ENCODE measurements at places on chromosomes 11 and 22.

DNA sequence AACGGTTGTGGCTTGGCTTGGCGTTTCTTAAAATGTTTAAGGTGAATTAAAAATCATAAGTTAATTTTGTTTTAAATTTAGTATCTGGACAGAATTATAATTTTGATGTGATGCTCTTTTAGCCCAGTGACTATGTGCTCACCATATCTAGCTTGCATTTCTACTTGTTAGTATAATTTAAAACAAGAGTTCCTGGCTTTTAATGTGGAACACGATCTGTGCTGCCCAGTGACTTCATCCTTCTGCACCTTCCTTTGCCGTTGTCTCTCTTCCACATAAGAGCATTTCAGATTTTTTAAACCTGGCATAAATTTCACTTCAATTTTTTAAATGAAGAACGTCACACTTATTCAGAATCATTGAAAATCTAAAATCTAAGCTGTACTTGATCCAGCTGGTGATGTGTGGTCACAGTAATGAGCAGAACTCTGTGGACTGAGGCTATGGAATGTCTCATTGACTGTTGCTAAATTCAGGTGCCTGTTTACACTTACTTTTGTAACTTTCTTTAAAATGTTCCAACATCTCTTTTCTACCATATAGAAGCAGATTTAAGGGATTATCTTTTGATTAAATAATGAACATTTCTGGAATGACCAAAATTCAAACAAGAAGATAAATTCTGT lies 75.4 kb upstream of the ADSL start:
- DNase-seq = no peak

DNA sequence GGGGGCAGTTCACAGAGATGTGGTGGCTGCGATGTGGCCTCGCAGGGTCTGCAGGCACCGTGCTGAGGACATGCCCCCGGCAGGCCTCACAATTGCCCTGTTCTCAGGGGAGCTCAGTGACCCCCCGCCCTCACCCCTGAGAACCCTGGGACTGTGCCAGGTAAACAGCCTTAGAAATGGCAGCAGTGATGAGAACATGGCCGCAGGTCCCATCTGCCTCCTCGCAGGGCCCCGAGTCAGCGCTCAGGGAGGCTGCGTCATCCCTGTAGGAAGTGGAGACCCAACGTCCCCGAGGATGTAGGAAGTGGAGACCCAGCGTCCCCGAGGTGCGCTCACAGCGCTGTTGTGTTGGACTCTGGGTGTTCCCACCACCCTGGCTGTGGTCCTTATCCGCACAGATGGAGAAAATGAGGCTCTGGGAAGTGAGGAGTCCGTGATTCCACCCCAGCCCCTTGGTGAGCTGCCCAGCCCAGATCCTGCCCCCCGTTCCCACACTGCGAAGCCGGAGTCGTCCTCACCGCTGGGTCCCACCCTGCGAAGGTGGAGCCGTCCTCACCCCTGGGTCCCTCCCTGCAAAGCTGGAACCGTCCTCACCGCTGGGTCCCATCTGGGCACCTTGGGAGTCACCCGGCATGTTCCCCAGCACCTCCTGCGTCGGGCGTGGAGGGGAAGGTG lies 1086.8 kb downstream of the BRD1 start:
- no peak for DNase-seq

DNA sequence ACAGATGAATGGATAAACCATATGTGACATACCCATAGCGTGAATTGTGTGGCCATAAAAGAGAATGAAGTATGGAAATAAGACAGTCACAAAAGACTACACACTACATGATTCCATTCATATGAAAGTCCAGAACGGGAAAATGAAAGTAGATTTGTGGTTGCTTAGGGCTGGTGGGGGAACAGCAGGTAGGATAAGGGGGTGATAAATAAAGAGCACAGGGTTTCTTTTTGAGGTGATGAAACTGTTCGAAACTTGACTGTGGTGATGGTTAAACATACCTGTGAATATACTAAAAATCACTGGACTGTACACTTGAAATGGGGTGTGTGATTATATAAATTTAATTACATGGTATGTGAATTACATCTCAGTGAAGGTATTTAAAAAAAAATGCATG lies 16.9 kb downstream of the TMEM123 start:
- DNase-seq = no peak

- peak; percentile 64 for DNase-seq
Measured at GRCh38 chr22:31490496-31490925, 869 bp upstream of the EIF4ENIF1 start.

- no peak for DNase-seq
Measured at GRCh38 chr11:36400766-36401455, 104.8 kb downstream of the PRR5L start.

- no peak for DNase-seq
Measured at GRCh38 chr11:61793083-61793828, 545 bp downstream of the FEN1 start.

DNA sequence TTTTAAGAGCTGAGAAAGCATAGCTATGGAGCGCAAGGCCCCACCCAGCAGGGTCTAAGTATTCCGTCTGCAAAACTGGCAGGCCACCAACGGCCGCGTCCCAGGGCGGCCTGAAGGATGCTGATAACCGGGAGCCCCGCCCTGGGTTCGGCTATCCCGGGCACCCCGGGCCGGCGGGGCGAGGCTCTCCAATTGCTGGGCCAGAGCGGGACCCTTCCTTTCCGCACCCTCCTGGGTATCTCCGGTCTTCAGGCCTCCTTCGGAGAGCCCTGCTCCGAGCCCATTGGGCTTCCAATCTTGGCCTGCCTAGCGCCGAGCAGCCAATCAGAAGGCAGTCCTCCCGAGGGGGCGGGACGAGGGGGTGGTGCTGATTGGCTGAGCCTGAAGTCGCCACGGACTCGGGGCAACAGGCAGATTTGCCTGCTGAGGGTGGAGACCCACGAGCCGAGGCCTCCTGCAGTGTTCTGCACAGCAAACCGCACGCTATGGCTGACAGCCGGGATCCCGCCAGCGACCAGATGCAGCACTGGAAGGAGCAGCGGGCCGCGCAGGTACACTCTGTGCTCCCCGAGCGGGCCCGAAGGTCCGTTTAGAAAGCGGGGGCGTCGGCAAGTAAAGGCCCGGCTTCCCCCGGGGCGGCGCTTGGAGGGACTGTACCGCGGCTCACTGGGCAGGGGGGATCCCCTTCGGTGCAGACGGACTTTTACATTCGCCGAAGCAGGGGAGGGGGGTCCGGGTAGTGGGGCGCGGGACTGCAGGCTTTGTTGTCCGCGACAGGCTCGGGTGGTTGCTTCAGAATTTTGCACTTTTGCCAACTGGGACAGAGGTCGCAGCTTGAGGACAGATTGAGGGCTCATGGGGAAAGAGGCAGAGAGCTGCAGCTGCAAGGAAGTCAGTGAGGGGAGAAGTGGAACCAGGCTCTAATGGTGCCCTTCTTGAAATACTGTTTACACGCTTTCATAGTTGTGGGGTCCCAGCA lies at the start of gene CAT:
Gene CAT (plus strand): TSS at position 406 of the 979 bp plus-strand sequence. CDS start 80 bp downstream, at position 486.
- DNase-seq = peak; percentile 97

- DNase-seq = no peak
Measured at GRCh38 chr11:110044226-110044968, 48.8 kb upstream of the ZC3H12C start.

GRCh38 chr11:116229236-116229970 lies 543.4 kb downstream of the BUD13 start:
- DNase-seq = no peak

GRCh38 chr11:110318638-110319404 lies 22.4 kb upstream of the RDX start:
- no peak for DNase-seq

DNA sequence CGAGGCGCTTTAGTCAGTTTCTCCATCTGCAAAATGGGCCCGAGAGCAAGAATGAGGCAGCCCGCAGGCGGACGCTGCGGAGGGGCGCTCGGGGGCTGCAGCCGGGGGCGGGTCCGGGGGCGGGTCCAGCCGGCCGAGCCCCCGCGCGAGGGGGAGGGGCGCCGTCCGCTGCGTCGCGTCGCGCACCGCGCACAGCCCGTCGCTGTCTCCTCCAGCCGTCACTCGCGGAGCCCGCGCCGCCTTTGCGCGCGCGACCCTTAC lies 282 bp downstream of the PC start:
- DNase-seq = no peak

DNA sequence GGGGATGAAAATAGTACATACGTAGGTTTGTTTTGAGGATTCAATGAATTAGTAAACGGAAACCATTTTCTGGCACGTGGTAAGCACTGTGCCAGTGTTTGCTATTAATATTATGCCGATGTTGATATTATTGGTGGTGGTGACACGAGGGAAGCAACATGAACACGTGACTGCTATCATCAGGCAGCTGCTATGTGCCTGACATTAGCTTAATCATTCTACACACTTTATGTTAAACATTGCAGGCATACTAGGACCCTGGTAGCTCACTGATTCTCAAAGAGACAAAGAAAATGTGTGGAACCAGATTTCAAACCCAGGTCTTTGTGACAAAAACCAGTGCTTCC lies 656 bp downstream of the SRRD start:
- DNase-seq = no peak

DNA sequence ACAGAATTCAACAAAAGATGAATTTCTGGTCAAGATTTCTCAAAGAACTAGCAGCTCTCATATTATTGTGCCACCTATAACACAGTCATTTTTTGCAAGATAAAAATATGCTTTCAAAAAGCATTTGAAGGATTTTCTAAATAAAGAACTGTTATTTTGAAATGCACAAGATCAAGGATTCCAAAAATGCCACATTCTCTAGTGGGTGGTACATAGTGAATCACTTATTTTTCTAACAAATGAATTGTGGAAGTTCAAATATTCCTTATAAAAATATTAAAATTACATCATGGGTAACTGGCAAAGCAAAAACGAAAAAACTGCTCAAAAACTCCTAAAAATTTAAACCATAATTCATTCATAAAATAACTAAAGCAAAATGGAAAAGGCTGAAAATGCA lies 2.1 kb downstream of the RNF141 start:
- DNase-seq = no peak

DNA sequence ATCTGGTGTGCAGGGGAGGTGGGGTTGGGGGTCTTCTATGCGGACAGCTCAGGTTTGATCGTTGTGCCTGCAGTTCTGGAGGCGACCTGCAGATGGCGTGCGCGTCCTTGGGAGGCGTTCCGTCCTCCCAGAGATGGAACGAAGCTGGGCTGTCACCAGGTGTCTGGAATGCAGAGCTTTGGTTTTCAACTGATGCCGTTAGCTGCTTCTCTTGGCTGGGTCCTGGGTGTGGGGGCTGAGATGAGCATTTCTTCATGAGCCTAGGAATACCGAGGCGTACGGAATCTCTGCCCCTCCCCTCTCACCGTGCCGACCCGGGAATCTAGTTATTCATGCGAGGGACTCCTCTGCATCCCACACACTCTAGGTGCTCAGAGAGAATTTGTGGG lies 98.6 kb downstream of the CEP164 start:
- DNase-seq = peak; percentile 7

GRCh38 chr22:49009359-49010063 lies 818.2 kb downstream of the BRD1 start:
- DNase-seq = no peak

DNA sequence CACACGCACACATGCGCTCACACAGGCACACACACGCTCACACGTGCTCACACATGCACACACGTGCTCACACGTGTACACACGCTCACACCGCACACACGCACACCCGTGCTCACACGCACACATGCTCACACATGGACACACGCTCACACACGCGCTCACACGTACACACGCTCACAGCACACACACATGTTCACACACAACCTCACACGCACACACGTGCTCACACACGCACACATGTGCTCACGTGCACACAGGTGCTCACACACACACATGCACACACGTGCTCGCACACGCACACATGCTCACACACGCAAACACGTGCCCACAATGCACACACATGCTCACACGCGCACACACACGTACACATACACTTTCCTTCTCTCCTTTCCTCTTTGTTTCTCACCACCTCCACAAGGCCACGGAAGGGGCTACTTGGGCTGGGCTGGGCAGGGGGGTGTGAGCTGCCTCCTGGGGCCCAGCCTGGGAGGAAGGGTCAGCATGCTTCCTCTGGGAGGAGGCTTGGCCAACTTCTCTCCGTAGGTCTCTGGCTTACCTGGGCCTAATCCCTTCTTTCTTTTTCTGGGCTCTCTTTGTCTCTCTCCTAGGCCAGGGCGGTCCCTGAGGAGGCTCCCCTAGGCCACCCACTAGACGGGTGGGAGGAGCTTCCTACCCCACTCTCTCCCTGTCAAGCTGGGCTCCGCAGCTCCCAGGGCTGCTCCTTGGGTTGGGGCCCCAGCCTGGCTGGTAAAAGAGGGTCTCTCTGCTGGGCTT lies 34.5 kb upstream of the PARVG start:
- no peak for DNase-seq

- no peak for DNase-seq
Measured at GRCh38 chr22:29320546-29320945, 5.0 kb upstream of the RASL10A start.

GRCh38 chr11:119167933-119168332 lies 592 bp upstream of the NLRX1 start:
- no peak for DNase-seq

DNA sequence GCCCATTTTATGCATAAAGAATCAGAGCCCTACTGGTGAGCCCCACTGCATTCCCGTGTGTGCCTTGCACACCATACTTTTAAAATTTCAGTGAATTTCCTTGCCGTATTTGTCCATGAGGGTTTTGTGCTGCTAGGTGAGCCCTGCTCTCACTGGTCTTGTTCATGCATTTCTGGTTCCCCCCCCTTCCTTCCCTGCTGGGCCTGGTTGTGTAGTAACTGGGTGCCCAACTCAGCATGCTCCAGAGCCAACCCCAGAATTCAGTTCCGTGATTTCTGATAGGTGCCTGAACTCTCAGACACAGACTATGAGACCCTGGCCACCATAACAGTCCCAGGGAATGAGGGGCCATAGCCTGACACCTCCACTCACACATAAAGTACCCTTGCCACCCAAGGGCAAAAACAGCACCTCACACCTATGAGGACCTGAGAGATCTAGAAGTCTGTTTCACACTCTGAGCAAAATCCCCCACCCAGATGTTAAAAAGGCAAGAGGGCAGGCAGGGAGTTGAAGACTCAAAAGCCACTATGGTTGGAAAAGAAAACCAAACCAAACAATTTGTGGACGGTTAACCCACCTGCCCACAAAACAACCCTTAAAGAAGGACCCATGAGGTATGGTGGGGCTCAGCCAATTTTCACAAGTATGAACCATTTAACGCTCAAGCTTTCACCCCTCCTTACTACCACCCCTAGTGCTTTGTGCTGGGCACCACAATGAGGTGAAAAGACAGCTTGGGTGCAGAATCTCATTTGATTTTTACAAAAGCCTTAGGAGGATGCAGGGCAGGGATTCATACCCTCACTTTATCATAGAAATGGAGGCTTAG lies 16.8 kb upstream of the IL10RA start:
- DNase-seq = no peak
